ENCODE measurements at places on chromosomes 16 and 17. TPM values are rescaled to one million over a fixed set of nuclear protein-coding genes. Genes with fewer than 3 reads are reported as not detected.

DNA sequence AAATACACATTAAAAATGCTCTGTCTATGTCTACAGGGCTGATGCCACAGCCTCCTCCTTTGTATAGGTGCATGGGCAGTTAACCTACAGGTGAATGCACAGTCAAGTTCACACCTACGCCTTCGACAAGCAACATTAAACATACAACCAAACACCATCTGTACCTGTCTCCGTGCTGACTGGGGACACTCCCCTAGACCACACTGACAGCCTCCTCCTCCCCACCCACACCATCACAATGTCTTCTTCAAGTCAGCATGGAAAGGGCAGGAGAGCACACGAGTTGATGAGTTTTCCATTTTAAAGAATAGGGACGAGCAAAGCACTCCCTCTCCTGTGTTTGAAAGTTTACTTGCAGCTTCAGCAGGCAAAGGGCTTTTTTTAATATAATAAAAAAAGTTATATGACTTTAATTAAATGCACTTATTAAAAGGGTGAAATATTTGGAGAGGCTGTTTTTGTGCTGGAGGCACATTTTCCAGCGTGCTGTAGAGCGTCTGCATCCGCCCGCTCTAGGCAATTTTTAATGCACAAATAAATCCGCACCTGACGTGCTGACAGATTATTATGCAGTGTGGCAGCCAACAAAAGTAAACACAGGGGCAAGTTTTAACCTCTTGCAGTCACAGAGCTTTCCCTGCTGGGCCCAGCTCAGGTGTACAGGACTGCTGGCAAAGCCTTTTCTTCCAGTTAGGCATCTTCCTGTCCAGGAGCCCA is 367.9 kb downstream of the SOX9 start:
- no peak overlapping the region for H3K27ac ChIP-seq
- H3K27me3 ChIP-seq, result no peaks in the 10 kb centered on the region
- no peaks in the 10 kb centered on the region for H3K4me1 ChIP-seq
- no peak for DNase-seq

DNA sequence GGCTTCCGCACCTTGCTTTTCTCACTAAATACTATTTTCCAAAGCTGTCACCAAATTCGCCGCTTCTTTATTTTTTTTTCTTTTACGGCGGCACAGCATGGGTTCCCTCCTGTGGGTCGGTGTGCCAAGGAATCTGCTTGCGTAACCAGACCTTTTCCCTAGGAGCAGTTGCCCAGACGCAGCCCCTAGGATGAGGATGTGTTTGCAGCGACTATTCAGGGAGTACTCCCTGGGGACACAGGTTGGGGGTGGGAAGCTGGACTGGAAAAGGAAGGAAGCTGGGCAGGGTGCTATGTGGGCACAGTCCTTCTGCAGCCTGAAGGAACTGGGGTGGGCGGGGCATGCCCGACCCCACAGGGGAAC is 49.0 kb upstream of the ZCCHC14 start:
- DNase-seq, result no peak
- no peak overlapping the region for H3K4me3 ChIP-seq
- H3K36me3 ChIP-seq, result peaks cover 7% of the 10 kb centered on the region

- H3K4me3 ChIP-seq, result no peak overlapping the region
- DNase-seq, result no peak
- no peaks in the 10 kb centered on the region for H3K36me3 ChIP-seq
- H3K27me3 ChIP-seq, result no peaks in the 10 kb centered on the region
- H3K4me1 ChIP-seq, result no peaks in the 10 kb centered on the region
These were observed 109.9 kb downstream of the TANC2 start for GRCh38 chr17:63075969-63076368.

The MMP25 gene
- total RNA-seq, result 14.2 TPM

GRCh38 chr16:89475144-89475543 is 15.2 kb downstream of the ANKRD11 start:
- H3K4me1 ChIP-seq, result peaks cover 5% of the 10 kb centered on the region
- no peaks in the 10 kb centered on the region for H3K27me3 ChIP-seq
- no peak for DNase-seq
- no peak overlapping the region for H3K4me3 ChIP-seq
